Activated T-cell treated with anti-CD3 and anti-CD28 coated beads, Interleukin-2, amount 50 U/mL, for 72 hours (primary cell): ENCODE measurements at places on chromosomes 7 and 10.

DNA sequence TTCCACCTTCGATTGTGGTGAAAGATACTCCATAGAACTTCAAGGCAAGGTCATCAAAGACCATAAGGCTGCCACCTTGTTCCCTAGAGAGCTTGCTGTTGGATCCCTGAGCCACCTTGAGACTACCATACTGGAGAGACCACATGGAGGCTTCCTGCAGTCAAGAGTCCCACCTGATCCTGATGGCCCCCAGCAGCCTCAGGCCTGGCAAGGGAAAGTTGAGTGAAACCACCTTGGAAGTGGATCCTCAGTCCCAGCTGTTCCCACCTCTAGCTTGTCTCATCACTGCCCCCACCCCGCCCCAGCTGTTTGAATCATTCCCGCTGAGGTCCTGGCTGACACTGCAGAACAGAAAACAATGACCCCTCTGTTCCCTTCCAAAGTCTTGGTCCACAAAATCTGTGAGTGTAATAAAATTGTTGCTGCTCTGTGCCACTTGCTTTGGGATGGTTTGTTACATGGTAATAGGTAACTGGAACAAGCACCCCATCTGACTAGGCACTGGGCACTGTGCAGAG lies 32.0 kb downstream of the PRLHR start:
- no peak for DNase-seq

DNA sequence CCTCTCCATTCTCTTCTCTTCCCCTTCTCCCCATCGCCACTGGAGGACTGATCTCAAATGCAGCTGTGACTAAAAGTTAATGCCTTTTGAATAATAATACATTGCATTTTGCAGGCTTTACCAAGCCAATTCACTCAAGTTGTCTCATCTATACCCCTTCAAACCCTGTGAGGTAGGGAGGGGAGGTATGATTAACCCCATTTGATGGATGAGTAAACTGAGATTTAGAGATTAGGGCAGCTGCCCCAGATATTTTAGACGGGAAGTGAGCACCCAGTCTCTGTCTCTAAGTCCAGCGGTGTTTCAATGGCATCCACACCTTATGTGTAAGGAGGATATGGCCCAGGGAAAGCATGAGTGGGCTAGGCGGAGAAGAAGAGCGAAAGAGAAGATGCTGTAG lies 1.1 kb downstream of the CPA5 start:
- DNase-seq = no peak

DNA sequence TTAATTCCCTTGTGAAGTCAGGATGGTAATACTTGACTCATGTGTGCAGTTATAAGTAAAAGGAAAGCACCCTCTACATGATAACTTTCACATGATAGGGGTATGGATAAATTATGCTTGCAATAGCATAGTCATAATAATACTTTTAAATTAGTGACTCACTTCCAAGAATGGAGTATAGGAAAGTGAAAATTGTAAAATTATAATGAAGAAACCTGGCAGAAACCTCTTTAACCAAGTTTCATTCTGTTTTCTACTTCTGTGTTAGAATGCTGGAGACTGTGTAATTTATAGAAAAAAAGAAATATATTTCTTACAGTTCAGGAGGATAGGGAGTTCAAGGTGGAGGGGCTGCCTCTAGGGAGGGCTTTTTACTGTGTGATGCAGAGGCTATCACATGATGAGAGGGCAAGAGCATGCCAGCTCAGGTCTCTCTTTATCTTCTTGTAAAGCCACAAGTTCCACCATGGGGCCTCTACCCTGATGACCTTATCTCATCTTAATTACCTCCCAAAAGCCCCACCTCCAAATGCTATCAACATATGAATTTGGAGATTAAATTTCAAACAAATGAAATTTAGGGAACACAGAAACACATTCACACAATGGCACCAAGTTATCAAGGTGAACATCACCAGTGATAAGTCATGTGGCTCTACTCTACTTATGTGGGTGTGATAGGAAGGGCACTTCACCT lies 43.2 kb downstream of the HDAC9 start:
- DNase-seq = no peak

DNA sequence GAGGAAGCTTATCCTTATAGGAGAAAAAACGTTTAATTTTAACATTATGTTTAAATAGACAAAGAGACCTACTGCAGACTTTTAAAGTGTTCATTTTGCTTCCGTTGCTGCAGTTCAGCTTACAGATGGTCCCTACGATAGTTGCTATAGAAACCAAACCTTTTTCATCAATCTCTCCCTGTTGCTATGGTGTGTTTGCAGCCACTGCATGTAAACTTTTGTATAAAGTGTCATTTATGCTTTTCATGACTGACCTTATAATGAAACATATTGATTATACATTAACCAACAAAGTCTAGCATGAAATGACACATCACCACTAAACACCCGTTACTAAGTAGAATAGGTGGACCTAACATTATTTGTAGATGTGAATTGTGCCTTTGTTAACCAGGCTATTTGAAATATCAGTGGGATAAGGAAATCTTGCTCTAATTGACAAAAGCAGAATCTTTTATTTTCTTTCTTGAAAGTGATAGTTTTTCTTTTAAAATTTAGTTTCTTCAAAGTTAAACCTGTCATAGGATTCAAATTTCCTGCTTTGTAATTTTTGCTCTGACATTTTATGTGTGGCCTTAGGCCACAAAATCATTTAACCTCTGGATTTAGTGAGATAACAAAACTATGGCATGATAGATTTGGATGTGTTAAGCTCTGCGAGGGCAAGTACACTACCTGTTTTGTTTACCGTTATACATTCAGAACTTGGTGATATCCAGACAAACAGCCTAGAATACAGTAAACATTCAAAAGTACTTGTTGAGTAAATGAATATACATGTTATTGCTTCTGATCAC lies 64.0 kb downstream of the CACNB2 start:
- DNase-seq = no peak

DNA sequence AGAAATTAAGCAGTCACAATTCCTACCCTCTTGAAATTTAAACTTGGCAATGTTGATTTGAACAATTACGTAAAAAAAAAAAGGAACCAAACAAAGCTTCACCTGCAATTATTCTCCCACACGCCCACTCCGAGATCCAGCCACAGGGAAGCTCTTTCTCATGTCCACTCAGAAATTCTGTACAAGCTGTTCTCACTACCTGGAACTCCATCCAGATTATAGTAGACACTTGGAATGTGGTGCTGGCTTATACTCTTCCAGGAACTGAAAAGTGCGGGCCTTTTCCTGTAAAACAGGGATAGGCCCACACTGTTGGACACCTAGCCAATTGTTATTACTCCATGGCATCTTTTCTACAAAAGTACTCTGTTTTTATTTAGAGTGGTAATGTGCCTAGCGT lies 20.3 kb upstream of the TOMM7 start:
- DNase-seq = no peak

DNA sequence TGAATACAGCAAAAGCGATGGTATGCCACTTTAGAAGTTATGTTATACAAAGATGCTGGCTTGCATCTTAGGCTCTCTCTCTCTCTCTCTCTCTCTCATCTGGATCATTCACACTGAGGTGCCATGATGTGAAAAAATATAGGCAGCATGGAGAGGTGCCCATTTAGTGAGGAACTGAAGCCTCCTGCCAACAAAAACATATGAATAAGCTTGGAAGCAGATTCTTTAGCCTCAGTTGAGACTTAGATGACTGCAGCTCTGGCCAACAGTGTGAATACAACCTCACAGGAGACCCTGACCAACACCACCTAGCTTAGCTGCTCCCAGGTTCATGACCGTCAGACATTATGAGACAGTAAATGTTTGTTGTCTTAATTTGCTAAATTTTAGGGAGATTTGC lies 560.1 kb upstream of the LRRTM3 start:
- no peak for DNase-seq

DNA sequence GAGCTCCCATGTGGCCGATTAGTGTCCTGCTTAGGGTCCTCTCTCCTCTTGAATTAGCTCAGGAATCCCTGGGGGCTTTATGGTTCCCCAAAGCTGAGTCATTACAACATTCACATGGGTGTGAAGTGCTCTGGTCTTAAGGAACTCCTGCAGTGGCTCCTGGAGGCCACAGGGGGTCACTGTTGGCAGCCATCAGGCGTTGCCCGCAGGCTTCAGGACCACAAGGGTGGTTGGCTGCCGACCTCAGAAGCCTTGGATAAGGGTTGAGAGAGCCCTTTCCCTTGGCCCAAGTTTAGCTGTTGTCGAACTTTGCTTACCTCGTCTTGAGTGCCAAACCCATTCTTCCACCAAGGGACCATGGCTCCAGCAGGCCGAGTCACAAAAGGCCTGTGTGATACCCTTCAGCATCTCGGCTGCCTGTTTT lies 61.7 kb downstream of the SH2D4B start:
- DNase-seq = peak; percentile 45

DNA sequence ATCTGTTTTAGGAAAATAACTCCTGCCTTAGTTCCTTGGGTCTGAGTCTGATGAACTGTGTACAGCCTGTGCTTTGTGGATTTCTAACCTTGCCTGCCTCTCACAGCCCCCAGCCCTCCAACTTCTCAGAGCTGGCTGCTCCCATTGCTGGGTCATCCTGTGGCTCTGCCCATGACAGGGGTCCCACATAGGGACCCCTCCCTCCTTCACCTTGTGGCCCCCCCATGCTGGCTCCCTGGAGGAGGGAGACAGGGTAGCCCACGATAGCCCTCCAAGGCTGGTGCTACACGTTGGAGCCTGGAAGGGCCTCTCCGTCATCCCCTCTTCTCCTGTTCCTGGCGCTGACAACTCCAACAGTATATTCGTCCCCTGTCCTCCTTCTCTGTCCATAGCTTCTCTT lies 2.8 kb upstream of the DENND2A start:
- DNase-seq = no peak

- no peak for DNase-seq
These were observed 10.0 kb downstream of the FRG2B start for GRCh38 chr10:133616371-133617130.

GRCh38 chr10:91597197-91597881 lies 35.5 kb downstream of the PPP1R3C start:
- no peak for DNase-seq

- peak; percentile 36 for DNase-seq
These were observed 181.0 kb downstream of the LRRC4 start for GRCh38 chr7:127850195-127850594.
